ENCODE measurements at places on chromosomes 4 and X.

- no peak for DNase-seq
Observed at GRCh38 chr4:78512357-78512920, 39.1 kb upstream of the ANXA3 start.

- DNase-seq, result no peak
Observed at GRCh38 chr4:7872264-7872771, 67.3 kb downstream of the AFAP1 start.

DNA sequence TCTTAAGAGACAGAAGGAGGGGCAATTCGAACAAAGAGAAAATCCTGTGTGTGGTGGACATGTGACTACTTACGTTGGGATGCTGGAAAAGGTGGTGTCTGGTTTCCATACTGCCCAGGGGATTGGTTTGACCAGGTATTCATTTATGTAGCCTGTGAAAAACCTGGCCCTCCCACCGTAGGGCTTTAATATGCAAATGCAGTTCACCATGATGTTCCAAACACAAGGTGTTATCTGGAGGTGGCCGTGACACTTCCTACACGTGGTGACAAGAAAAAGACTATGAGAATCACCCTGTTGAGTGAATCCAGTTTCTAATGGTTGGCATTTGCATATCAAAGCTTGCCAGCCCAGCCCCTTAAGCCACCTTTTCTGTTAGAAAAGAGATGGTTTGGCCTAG lies 27.9 kb downstream of the UGT2B4 start:
- no peak for DNase-seq

GRCh38 chr4:163492951-163493504 lies 1.5 kb upstream of the TMA16 start:
- no peak for DNase-seq

DNA sequence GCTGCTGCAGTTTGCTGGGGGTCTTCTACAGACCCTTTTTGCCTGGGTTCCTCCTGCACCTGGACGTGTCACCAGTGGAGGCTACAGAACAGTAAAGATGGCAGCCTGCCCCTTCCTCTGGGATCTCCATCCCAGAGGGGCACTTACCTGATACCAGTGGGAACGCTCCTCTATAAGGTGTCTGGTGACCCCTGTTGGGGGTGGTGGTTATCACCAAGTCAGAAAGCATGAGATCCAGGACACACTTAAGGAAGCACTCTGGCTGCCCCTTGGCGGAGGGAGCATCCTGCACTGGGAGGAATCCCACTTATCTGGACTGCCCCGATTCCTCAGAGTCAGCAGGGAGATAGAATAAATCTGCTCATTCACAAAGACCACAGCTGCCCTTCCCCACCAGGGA lies 218.9 kb upstream of the GALNTL6 start:
- DNase-seq, result no peak

DNA sequence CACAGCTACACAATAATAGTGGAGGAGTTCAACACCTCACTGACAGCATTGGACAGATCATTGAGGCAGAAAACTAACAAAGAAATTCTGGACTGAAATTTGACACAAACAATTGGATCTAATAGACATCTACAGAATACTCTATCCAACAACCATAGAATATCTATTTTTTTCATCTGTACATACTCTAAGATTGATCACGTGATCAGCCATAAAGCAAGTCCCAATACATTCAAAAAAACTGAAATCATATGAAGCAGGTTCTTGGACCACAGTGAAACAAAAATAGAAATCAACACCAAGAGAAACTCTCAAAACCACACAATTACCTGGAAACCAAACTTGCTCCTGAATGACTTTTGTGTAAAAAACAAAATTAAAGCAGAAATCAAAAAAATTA lies 12.2 kb upstream of the IDS start:
- no peak for DNase-seq

GRCh38 chr4:152075253-152075928 lies 314.6 kb upstream of the GATB start:
- no peak for DNase-seq

GRCh38 chrX:130994671-130995070 lies 63.5 kb upstream of the ARHGAP36 start:
- DNase-seq, result no peak

DNA sequence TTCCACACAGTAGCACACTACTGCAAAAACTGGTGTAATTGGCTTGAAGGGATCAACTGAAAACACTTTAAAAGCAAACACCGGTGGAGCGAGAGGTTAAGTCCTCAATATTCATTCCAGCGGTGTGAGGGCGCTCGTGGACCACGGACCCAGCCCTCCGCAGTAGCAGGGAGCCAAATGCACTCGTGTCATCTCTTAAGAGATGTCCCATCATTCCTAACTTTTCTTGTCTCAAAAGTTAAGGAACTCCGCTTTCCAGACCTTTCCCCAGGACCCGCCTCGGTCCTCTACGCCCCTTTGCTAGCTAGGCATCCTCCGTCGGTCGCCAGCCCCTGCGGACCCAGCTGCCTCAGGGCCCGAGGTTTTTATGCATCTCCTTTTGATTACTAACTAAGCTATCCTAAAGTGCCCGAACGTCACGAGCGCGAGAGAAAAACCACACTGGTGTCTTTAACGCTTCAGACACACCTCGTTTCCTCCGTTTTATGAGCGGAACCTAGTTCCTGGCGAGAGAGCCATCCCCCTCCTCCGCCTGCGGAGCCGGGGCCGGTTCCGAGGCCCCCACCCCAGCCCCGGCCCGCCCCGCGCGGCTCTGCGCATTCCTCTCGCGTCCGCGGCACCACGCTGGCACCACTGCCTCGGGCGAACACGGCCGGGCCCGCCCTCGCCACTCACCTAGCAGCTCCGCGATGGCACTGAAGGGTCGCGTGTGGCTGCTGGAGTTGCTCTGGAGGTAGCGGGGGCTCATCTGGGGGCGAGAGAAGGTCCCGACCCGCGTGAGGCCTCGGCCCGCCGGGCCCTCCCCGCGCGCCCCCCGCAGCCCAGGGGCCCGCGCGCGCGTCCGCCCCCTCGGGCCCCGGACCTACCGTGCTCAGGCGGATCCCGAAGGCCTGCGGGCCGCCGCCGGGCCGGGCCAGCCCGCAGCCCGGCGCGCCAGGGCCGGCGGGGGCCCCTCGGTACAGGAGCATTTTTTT lies 723 bp downstream of the MORC4 start:
- peak; percentile 0 for DNase-seq

DNA sequence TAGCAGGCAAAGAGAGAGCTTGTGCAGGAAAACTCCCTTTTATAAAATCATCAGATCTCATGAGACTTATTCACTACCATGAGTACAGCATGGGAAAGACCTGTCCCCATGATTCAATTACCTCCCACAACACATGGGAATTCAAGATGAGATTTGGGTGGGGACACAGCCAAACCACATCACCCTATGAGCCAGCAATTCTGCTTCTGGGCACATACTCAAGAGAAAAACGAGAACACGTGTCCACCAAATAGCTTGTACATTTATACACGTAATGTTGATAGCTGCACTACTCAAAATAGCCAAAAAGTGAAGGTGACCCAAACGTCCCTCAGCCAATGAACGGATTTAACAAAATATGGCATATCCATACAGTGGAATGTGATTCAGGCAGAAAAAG lies 94.5 kb upstream of the DHRSX start:
- no peak for DNase-seq

GRCh38 chr4:155866177-155866576 lies at the start of gene ASIC5:
ASIC5 (minus strand) TSS chr4:155866277; CDS start chr4:155866226, 51 bp downstream.
- DNase-seq, result no peak

- no peak for DNase-seq
Observed at GRCh38 chr4:6109842-6110560, 90.3 kb downstream of the JAKMIP1 start.

DNA sequence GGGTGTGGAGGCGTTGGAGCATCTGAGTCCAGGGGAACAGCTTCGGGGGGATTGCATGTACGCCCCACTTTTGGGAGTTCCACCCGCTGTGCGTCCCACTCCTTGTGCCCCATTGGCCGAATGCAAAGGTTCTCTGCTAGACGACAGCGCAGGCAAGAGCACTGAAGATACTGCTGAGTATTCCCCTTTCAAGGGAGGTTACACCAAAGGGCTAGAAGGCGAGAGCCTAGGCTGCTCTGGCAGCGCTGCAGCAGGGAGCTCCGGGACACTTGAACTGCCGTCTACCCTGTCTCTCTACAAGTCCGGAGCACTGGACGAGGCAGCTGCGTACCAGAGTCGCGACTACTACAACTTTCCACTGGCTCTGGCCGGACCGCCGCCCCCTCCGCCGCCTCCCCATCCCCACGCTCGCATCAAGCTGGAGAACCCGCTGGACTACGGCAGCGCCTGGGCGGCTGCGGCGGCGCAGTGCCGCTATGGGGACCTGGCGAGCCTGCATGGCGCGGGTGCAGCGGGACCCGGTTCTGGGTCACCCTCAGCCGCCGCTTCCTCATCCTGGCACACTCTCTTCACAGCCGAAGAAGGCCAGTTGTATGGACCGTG lies 2.2 kb downstream of the AR start:
- no peak for DNase-seq

DNA sequence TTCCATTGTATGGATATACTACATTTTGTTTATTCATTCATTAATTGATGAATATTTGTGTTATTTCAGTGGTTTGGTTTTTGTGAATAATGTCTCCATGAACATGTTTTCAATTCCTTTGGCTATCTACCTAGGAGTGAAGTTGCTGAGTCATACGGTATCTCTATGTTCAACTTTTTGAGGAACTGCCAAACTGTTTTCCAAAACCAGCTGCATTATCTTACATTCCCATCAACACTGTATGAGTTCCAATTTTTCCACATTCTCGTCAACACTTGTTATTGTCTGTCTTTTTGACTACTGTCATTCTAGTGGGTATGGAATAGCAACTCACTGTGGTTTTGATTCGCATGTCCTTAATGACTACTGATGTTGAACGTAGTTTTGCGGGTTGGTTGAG lies 388.6 kb upstream of the MAGEB2 start:
- DNase-seq, result no peak

DNA sequence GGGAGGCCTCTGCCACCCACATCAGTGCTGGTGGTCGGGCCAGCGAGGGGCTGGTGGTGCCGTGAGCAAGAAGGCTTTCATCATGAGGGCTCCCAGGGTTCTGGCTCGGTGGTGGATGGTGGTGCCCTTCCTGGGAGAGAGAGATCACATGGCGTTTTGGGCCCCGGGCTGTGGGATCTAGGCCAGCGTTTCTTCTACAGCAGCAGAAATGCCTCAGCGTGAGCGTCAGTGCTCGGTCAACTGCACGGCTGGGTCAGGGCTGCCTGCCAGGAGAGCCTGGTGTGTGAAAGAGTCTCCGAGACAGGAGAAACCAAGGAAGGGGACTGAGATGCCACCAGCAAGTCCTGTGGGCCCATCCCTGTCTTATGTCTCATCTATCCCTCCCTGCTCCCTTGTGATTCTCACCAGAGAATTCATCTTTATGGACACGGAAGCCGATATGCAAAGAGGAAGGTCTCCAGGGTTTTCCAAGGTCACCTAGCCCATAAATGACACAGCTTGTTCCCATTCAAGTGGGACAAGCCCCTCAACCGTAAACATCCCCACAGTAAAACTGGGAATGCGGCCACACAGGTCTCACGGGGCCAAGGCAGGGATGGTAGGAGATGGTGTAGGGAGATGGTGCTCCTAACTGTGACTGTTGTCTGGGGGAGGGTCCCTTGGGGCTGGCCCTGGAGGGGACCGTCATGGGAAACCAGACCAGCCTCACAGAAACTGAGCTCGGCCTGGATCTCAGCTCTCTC lies 99.2 kb downstream of the SORCS2 start:
- no peak for DNase-seq

GRCh38 chrX:133085785-133086184 lies 11.1 kb downstream of the USP26 start:
- DNase-seq, result no peak

GRCh38 chr4:102451266-102451665 lies 49.9 kb upstream of the NFKB1 start:
- DNase-seq, result no peak

DNA sequence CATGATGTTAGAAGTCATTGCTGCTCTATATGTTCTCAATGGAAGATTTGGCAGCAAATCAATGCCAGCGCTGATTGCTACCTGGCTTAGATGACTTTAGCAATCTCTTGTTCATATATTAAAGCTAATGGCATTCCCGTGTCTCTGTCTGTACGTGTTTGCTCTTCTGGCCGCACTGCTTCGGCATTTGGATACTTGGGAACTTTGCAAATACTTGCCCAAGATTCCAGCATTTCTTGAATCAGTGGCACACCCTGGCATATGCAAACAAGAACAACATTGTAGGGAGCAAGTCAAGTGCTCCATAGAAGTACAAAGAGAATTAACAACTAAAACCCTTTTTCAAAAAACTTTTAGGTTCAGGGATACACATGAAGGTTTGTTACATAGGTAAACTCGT lies 128.9 kb upstream of the TMEM164 start:
- DNase-seq, result no peak

GRCh38 chr4:159444678-159445077 lies 341.8 kb downstream of the RAPGEF2 start:
- no peak for DNase-seq

- DNase-seq, result no peak
Observed at GRCh38 chr4:112083587-112084347, 61.5 kb upstream of the FAM241A start.

DNA sequence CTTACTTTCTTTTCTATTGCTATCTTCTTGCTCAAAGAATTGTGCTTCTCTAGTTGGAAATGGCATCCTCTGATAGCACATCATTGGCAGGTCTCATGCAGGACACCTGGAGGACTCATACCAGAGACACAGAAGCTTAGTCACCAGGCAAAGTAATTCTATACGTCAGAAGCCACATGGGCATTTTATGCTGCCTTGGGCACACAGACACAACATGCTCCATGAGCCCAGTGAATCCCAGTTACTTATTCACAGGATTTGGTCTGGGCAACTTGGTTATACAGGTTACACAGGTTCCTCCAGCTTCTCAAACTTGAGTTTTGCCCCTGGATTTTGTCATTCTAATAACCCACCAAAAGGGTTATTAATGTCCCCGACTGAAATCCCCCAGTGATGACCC lies 7.1 kb downstream of the RASSF6 start:
- no peak for DNase-seq
